ENCODE measurements at places on chromosomes 12 and 14. TPM values are rescaled to one million over a fixed set of nuclear protein-coding genes. Genes with fewer than 3 reads are reported as not detected.

DNA sequence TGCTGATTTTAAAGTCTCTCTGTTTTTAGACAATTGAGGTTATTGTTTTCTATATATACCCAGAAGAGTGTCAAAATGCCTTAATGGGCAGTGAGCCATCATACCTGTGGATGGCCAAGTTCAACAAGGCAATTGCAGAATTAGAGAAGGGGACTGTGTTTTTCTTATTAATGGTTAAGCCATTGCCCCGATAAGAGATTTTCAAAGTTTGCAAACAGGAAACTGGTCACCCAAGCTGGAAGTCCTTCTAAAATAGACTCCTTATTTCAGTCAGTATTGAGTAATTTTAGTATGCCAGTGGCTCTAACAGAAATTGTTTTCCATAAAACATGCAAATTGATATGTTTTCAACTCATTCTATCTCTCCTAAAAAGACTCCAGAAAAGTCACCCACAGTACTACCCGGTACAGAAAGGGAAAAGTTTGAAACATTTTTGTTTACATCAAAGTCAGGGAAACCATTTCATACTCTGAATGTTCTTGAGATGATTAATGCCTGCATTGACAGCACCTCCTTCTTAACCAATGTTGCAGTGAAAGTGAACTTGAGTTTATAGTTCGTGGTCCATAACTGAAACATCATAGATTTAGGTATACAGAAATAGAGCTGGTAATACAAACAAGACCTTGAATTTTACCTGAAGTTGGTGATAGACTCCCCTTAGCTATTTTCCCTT lies 191.1 kb downstream of the TMX1 start:
- no peak overlapping the region for H3K4me3 ChIP-seq
- H3K4me1 ChIP-seq, result no peaks in the 10 kb centered on the region
- peak overlapping the region; percentile 81 for H3K27ac ChIP-seq
- H3K27me3 ChIP-seq, result no peaks in the 10 kb centered on the region
- no peak for DNase-seq
- no peaks in the 10 kb centered on the region for H3K36me3 ChIP-seq

GRCh38 chr14:85301506-85301905 lies 228.4 kb upstream of the FLRT2 start:
- H3K36me3 ChIP-seq, result no peaks in the 10 kb centered on the region
- H3K4me3 ChIP-seq, result no peak overlapping the region
- DNase-seq, result no peak
- no peak overlapping the region for H3K27ac ChIP-seq
- no peaks in the 10 kb centered on the region for H3K4me1 ChIP-seq
- no peaks in the 10 kb centered on the region for H3K27me3 ChIP-seq

DNA sequence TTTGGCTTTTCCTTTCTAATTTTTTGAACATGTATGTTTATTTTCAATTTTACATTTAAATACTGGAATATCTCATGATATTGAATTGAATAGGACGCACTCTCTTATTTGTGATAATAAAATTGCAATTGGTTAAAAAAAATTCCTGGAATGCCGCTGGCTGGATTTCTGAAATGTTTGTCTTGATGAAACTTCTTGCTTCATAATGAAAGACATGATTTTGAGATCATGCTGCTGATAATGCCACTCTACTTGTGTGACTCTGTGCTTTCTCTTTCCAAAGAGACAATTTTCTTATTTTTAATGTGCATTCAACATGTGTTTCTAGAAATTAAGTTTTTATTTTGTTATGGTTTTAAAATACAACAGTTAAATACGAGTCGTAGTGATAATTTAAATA lies 465.7 kb upstream of the FAR2 start:
- no peak overlapping the region for H3K27ac ChIP-seq
- no peaks in the 10 kb centered on the region for H3K36me3 ChIP-seq
- DNase-seq, result no peak
- H3K4me1 ChIP-seq, result no peaks in the 10 kb centered on the region

DNA sequence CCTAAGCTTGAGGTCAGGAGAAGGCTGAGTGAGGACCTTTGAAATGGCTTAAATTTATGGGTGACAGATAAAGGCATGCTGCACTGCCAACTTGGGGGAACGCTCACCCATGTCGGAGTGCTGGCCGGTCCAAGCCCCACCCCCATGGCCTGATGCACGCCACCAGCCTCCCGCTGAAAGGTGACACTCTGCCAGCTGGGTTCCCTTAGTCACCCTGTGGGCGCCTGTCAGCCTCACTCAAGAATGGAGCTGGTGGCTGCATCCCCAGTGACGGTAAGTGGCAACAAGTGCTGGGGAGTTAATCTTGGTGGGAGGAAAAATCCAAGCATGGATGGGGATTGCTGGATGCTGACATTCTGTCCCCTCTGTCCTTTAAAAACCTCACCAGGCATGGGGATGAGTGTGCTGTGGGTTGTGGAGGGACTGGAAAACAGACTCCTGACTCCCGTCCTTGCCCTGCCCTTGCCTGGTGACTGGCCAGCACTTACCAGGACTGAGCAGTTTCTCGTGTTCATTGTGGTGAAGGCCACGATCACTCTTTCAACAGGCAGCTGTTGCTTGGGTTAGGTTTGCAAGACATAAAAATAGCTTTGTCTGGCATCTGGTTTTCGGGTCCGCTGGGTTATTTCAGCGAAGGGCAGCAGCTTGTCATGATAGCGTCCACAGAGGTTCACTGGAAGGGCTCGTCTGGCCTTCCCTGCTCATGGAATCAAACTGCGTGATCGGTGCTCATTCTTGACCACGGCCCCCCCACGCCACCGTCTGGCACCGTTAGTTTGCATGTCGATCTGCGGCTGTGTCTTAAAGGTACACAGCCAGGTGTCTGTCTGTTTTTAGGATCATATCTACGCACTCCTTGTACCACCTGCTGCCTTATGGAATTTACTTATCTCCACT lies 15.0 kb downstream of the ACACB start:
- H3K27ac ChIP-seq, result no peak overlapping the region
- H3K4me3 ChIP-seq, result no peak overlapping the region
- DNase-seq, result no peak
- no peaks in the 10 kb centered on the region for H3K36me3 ChIP-seq
- H3K4me1 ChIP-seq, result peaks cover 10% of the 10 kb centered on the region

GRCh38 chr14:63513756-63514155 lies 29.4 kb downstream of the PPP2R5E start:
- H3K4me1 ChIP-seq, result no peaks in the 10 kb centered on the region
- H3K36me3 ChIP-seq, result no peaks in the 10 kb centered on the region
- H3K4me3 ChIP-seq, result no peak overlapping the region
- no peaks in the 10 kb centered on the region for H3K27me3 ChIP-seq

GRCh38 chr12:76020731-76021672 lies 10.6 kb downstream of the PHLDA1 start:
- DNase-seq, result no peak
- no peaks in the 10 kb centered on the region for H3K4me1 ChIP-seq
- H3K27me3 ChIP-seq, result no peaks in the 10 kb centered on the region
- H3K36me3 ChIP-seq, result no peaks in the 10 kb centered on the region
- peak overlapping the region; percentile 29 for H3K27ac ChIP-seq

- peaks cover 61% of the 10 kb centered on the region for H3K36me3 ChIP-seq
- H3K27me3 ChIP-seq, result no peaks in the 10 kb centered on the region
- H3K4me3 ChIP-seq, result no peak overlapping the region
- DNase-seq, result no peak
These were observed 28.1 kb downstream of the BCL7A start for GRCh38 chr12:122049827-122050226.

Gene CHGA
- 142 TPM for polyA plus RNA-seq

Gene SLC6A12
- 17.6 TPM for polyA plus RNA-seq

Gene KRT72
- polyA plus RNA-seq, result 0.29 TPM

Gene COL2A1
- polyA plus RNA-seq, result 7.1 TPM

Gene NINJ2
- 6.0 TPM for polyA plus RNA-seq

All from spinal cord (tissue), 10 donors.